Fibroblast of lung (primary cell): ENCODE measurements at places on chromosomes 4 and X. TPM values are rescaled to one million over a fixed set of nuclear protein-coding genes. Genes with fewer than 3 reads are reported as not detected.

SLC16A2 gene
- total RNA-seq = 5.6 and 7.8 TPM in 2 replicates

DNA sequence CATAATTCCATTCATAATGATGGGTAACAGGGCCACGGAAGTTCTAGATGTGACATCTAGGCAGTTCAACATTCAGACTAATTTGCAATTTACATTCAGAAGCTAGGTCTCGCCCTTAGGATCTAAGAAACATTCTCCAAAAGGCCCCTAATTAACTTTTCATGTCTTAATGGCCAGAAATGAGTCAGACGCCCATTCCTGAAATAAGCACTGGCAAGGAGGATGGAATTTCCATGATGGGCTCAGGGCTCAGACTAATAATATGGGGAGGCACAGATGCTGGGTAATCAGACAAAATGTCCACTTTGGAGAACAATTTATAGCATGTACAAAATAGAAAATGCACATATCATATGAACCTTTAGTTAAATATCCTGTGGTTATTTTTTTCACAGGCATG, 102.8 kb upstream of the RPS6KA3 start:
- no peak for DNase-seq

ASB9 gene
- total RNA-seq = 1.2 TPM in 1 of 2 replicates, not detected in the other

GRCh38 chrX:101257448-101258258, 33.5 kb downstream of the TAF7L start:
- DNase-seq = peak; percentile 62

GRCh38 chr4:2842687-2843262, 869 bp upstream of the ADD1 start:
- DNase-seq = no peak

DNA sequence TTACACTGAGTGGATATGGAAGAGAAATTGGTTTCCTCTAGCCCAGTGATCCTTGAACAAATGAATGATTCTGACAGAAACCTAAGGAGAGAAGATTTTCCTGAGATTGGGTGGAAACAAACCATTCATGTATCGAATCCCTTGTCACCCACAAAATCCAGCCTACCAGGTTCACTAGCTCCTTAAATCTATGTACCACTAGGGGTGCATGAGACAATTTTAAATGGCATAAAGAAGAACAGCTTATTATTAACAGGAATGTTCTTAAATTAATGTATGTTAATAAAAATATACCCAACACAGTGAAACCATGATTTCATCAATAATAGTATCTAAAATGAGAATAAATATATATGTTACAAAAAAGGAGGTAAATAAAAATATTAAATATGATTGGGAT, 118.4 kb upstream of the LNX1 start:
- DNase-seq = no peak

GRCh38 chr4:74874753-74875367, 58.1 kb upstream of the PARM1 start:
- peak; percentile 70 for DNase-seq

DNA sequence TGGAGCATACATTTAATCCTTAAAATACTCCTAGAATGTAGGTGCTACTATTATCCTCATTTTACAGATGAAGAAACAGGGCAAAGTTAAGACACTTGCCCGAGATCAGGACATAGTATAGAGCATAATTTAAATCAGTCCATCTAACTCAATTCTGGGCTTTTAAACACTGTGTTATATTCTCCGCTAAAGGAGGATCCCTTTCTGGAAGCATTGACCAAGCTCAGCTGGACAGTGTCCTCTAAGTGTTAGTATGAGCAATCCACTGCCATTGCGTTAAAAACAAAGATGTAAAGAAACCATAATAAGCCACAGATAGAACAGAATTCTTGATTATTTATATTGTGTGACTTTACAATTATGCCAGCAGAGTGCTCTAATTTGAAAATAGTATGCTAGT, 207.0 kb downstream of the ARHGAP24 start:
- DNase-seq = no peak

DNA sequence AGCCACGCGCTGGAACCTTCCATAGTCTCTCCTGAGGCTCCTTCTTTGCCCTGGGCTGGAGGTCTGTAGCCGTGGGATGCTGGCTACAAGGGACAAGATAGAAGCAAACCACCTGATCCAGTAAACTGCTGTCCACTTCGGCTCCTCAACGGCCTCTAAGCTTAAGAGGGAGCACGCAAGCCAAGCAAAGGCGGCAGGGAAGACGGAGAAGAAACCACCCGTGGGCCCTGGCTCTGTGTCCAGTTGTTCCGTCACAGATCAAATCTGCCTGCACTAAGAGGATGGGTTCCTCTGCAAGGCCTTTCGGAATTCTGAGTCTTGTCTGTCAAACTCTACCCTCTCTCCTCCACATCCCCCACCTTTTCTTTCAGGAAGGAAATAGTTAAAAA, 401 bp upstream of the EDNRA start:
- DNase-seq = no peak

DNA sequence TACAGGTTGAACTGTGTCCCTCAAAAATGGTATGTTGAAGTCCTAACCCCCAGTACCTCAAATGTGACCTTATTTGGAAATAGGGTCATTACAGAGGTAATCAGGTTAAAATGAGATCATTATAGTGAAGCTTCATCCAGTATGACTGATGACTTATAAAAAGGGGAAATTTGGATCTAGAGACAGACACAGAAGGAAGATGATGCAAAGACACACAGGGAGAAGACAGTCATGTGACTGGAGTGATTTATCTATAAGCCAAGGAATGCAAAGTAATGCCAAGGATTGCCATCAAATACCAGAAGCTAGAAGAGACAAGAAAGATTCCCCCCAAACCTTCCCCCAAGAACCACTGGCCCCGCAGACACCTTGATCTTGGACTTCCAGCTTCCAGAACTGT, 155.2 kb downstream of the RBMX2 start:
- no peak for DNase-seq

AFM gene
- total RNA-seq = not detected in 2 replicates

IL2 gene
- not detected in 2 replicates for total RNA-seq

DNA sequence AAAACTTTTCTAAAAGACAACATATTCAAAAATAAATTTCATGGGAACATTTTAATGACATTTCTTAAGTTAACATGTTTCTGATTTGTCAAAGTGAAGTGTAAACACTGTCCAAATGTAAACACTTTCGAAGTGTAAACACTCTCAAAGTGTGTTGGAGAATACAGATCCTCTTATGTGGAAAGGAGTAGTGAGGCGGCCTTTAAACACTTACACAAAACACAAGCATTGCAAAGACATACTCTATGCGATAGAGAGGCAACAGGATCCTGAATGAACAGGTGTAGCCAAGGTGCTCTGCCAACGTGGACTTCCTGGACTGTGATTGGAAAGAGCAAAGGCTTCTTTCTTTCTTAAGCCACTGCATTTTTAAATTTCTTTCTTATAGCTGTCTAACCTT, 62.7 kb upstream of the PGM2 start:
- DNase-seq = no peak

TBC1D8B gene
- 5.4 and 9.1 TPM in 2 replicates for total RNA-seq

DNA sequence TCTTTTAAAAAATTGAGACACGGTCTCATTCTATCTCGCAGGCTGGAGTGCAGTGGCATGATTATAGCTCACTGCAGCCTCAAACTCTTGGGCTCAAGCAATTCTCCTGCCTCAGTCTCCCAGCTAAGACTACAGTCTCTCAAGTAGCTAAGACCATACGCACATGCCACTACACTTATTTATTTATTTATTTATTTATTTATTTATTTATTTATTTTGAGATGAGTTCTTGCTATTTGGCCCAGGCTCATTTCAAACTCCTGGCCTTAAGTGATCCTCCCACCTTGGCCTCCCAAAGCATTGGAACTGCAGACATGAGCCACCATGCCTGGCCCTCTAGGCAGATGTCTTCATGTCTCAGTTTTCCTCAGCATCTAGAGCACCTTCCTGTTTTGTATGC, 482.2 kb downstream of the CFAP47 start:
- DNase-seq = no peak

GLUD2 gene
- total RNA-seq = 1.3 and 1.8 TPM in 2 replicates

GRCh38 chr4:68466185-68466584, 18.9 kb downstream of the TMPRSS11E start:
- DNase-seq = peak; percentile 93

GRCh38 chrX:100685284-100685996, 41.4 kb downstream of the SRPX2 start:
- peak; percentile 82 for DNase-seq

- DNase-seq = no peak
Measured at GRCh38 chrX:37825215-37825842, 22.0 kb downstream of the DYNLT3 start.

DNA sequence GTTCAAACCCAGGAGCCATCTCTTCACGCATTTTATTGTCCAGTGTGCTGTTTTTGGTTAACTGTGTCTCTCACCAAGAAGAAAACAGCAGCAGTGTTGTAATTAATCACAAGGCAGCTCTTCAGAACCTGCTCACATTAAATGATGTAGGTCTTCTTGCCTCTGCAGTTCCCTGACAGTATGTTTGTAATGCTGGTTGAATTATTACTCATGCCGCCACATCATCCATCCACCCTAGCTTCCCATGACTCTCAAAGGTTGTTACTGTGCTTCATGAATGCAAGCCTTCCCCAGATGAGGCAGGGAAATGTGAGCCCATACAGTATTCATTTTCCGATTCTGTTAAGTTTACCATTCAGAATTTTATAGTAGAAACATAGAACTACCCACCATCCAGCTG, 17.4 kb downstream of the TLR10 start:
- DNase-seq = peak; percentile 27
